Hypothalamus (tissue), 51 donors: ENCODE measurements at places on chromosomes 1 and 21.

DNA sequence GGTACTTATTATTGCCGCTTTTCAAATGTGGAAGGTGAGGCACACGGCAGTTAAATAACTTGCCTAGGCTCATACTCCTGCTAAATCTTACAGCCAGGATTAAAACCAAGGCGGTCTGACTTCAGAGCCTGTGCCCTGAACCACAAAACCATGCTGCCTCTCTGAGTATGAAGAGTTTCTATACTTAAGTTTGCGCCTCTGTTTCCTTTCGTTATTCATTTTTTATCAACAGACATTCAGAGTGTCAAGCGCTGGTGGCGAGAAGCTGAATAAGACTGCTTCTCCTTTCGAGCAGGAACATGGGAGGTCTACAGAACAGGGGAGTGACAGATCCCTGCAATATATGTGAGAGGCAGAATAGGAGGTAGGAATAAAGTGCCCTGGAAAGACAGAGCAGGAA lies 96.0 kb upstream of the DUSP10 start:
- DNase-seq = no peak

GRCh38 chr1:93002781-93003180 lies 41.5 kb upstream of the DIPK1A start:
- DNase-seq = no peak

GRCh38 chr1:201676641-201677040 lies 137.7 kb downstream of the NAV1 start:
- no peak for DNase-seq

GRCh38 chr1:185646202-185646683 lies 87.9 kb upstream of the HMCN1 start:
- no peak for DNase-seq

- no peak for DNase-seq
Measured at GRCh38 chr21:14675774-14676530, 129.8 kb upstream of the SAMSN1 start.

GRCh38 chr1:111441573-111442192 lies 7.4 kb downstream of the WDR77 start:
- no peak for DNase-seq

DNA sequence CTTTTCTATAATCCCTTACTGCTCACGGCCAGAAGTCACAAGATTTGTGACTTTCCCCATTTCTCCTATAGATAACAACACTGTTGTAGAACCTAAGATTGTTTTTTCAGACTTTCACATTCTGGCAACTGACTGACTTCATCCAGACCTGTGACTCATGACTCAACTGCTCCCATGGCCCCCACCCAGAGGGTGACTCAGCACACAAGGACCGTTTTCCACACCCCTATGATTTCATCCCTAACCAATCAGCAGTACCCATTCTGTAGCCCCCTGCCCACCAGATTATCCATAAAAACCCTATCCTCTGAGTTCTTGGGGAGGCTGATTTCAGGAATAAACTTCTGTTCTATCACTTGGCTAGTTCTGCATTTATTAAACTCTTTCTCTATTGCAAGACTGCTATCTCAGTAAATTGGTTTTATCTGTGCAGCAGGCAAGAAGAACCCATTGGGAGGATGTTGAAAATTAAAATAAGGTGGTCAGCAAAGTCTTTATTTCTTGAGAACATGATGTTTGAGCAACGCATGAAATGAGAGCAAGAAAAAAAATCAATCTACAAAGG lies 79.7 kb downstream of the NGF start:
- no peak for DNase-seq

- DNase-seq = no peak
Measured at GRCh38 chr1:74681001-74681400, 7.4 kb upstream of the ERICH3 start.

DNA sequence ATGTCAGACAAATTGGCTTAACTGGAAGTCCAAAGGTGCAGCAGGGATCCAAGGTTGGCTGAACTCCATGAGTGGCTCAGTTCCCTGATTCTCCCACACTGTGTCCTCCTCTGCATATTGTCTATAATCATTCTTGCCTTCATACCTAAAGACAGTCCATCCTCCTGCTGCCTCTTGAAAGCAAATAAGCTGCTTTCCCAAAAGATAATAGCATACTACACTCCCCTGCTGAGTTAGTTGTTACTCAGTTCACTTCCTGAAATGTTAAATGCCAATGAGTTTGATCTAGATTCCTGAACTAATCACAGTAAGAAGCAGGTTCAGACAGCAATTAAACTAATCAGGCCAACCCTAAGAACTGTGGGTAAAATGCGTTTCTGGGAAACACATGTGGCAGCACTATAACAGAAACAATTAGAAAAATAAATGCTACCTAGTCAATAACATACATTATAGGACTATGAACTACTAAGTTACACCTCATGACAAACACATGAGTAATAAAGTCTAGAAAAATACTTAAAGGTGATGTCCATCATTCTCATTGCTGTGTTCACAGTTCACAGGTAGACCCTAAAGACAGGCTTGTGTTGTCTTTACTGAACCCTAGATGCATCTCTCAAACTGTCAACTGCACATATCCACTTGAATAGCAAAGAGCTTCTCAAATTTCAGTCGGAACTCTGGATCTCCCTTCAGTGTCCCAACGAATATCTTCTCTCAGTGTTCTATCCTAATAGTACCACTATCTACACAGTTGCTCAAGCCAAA lies 50.8 kb upstream of the BOLA1 start:
- DNase-seq = no peak
